ENCODE measurements at places on chromosomes 4 and X. TPM values are rescaled to one million over a fixed set of nuclear protein-coding genes. Genes with fewer than 3 reads are reported as not detected.

DNA sequence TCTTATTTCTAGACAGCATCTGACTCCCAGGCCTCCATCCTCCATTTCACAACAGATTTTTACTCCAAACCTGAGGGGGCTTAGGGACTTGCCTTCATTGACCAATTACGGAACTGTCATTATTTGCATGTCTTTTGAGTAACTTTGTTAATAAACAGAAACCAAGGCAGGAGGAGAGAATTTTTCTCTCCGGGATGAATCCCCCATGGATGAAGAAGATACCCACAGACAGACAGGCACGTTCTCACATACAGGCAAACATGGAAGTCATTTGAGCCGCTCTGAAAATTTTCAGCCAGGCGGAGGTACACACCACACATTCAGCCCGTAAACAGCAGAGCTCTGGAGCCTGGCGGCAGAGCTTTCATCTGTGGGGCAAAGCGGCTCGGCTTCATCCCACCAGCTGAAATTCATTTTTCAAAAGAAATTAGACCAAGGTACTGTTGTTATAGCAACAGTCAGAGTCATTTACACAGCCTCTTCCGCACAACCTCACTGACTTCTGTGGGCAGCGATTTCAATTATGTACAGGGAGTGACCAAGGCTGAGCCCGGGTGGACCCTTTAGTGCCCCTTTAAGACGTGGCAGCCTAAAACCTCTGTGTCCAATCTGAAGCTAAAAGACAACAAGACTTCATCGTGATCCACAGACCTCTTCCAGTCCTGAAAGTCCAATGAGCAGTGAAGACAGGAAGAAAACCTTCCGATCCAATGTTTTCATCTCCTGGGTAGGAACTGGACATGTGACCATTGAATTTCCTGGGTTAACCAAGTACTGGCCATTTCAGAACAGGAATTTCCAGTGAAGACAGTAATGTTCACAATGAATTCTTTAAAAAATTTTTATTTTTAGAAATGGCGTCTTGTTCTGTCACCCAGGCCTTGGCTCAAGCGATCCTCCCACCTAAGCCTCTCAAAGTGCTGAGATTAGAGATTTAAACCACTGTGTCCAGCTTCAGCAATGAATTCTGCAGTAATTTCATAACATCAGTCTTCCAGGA lies 237.0 kb downstream of the MGST2 start:
- no peaks in the 10 kb centered on the region for H3K4me1 ChIP-seq
- no peaks in the 10 kb centered on the region for H3K36me3 ChIP-seq
- no peaks in the 10 kb centered on the region for H3K27me3 ChIP-seq
- no peak overlapping the region for H3K4me3 ChIP-seq
- DNase-seq = no peak
- no peak overlapping the region for H3K27ac ChIP-seq

ITIH6 gene
- total RNA-seq = not detected

GRCh38 chr4:53185869-53186585 lies 179.8 kb downstream of the SCFD2 start:
- H3K27ac ChIP-seq = no peak overlapping the region
- no peak for DNase-seq
- no peaks in the 10 kb centered on the region for H3K36me3 ChIP-seq
- no peaks in the 10 kb centered on the region for H3K27me3 ChIP-seq

FAM149A gene
- total RNA-seq = 6.7 TPM

GRCh38 chrX:69627744-69628143 lies 11.8 kb downstream of the EDA start:
- H3K27ac ChIP-seq = no peak overlapping the region
- no peak overlapping the region for H3K4me3 ChIP-seq
- no peaks in the 10 kb centered on the region for H3K36me3 ChIP-seq
- H3K27me3 ChIP-seq = no peaks in the 10 kb centered on the region
- no peak for DNase-seq

- H3K27me3 ChIP-seq = no peaks in the 10 kb centered on the region
- no peak overlapping the region for H3K27ac ChIP-seq
- no peak overlapping the region for H3K4me3 ChIP-seq
- DNase-seq = no peak
Measured at GRCh38 chr4:139508581-139509237, 47.3 kb downstream of the SETD7 start.

DNA sequence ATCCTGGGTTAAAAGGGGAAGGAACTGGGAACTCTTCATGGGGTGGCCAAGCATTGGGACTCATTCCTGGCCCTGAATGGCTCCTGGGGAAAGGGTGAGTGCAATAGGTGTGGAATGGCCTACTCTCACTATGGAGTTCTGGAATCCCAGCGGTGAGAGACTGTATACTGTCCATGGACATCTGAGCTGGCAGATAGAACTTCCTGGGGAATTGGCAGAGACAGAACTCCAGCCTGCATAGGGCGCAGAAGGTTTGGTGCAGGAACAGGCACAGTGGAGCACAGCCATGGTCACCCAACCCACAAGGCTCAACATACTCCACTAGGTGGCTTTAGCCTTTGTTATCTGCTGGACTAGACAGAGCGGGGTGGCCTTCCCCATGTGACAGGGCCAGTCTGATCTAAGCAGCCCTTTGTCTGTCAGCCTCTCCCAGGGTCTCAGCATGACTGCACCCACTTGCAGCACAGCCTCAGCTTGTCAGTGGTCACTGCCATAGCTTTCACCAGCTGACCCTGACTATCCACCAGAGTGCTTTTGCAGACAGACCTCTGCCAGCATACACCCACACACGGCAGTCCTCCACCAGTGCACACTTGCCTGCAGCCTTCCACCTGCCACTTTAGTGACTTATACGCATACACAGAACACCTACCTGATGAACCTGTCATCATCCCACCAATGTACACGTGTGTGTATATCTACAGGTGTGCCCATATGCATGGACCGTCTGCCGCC lies 48.4 kb downstream of the TECRL start:
- no peaks in the 10 kb centered on the region for H3K4me1 ChIP-seq
- no peaks in the 10 kb centered on the region for H3K27me3 ChIP-seq
- peak overlapping the region; percentile 22 for H3K27ac ChIP-seq
- no peak for DNase-seq
- H3K4me3 ChIP-seq = no peak overlapping the region

GABRG1 gene
- total RNA-seq = not detected

SCML2 gene
- total RNA-seq = 2.3 TPM

MAD2L1 gene
- 0.78 TPM for total RNA-seq

TCEAL1 gene
- total RNA-seq = 48.2 TPM

DNA sequence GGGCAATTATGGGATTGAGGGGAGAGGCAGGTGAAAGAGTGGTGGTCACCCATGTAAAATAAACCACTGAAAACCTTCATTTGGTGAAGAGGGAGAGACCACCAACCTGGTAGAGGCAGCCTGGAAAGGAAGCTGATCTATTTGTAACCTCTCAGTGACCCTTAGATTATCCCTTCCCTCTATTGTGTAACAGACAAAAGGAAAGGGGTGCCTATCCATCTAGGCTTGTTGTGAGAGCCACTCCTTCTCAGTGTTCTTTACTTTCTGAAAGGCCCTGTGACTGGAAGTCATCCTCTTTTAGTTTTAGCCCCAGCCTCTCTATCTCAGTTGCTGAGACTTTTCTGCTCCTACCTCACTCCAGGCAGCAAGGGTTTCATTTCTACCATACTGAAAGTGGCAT lies 142.4 kb downstream of the TMEM164 start:
- no peak overlapping the region for H3K27ac ChIP-seq
- H3K4me1 ChIP-seq = peaks cover 18% of the 10 kb centered on the region
- DNase-seq = no peak
- H3K4me3 ChIP-seq = no peak overlapping the region
- no peaks in the 10 kb centered on the region for H3K36me3 ChIP-seq

SPINK2 gene
- 0.93 TPM for total RNA-seq

NSUN7 gene
- total RNA-seq = 9.8 TPM

- no peaks in the 10 kb centered on the region for H3K36me3 ChIP-seq
- peak overlapping the region; percentile 29 for H3K27ac ChIP-seq
- DNase-seq = no peak
- H3K4me1 ChIP-seq = no peaks in the 10 kb centered on the region
- no peaks in the 10 kb centered on the region for H3K27me3 ChIP-seq
Measured at GRCh38 chrX:11264925-11265324, 28.3 kb upstream of the AMELX start.

DNA sequence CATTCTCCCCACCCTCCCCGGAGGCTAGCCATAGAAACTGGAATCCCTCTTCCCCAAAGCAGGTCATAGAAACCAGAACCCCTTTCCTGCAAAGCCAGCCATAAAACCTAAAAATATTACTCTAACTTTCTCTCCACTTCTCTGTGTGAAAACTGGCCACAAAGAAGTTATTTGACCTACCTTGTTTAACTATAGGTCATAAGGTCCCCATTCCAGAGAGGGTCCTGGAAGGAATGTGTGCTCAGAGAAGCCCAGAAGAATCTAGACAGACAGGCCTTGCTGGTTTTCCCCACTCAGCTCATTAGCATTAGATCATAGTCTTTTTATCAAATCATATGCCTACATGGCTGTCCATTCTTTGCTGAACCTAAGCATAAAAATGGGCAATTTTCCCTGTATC lies 52.8 kb upstream of the TEX13A start:
- no peak overlapping the region for H3K4me3 ChIP-seq
- H3K4me1 ChIP-seq = no peaks in the 10 kb centered on the region
- H3K27ac ChIP-seq = no peak overlapping the region
- H3K36me3 ChIP-seq = no peaks in the 10 kb centered on the region
- no peaks in the 10 kb centered on the region for H3K27me3 ChIP-seq
- no peak for DNase-seq

DNA sequence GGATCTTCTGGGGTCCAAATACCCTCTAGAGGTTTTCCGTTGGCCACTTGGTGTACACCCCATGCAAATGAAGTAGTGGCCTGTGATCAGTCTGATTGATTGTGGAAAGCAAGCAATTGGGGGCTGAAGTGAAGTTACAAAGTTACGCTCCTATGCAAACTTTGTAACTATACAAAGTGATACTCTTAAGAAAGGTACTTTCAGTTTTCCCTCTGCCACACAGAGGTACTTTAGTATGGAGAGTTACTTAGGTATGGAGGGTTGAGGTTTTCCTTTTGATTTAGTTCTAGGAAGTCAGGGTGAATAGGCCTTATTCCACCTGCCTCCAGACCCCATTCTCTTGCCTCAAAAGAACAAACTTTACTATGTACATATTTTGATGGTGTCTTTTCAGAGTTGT lies 28.7 kb downstream of the STAG2 start:
- DNase-seq = no peak
- H3K27ac ChIP-seq = no peak overlapping the region
- no peaks in the 10 kb centered on the region for H3K4me1 ChIP-seq

DNA sequence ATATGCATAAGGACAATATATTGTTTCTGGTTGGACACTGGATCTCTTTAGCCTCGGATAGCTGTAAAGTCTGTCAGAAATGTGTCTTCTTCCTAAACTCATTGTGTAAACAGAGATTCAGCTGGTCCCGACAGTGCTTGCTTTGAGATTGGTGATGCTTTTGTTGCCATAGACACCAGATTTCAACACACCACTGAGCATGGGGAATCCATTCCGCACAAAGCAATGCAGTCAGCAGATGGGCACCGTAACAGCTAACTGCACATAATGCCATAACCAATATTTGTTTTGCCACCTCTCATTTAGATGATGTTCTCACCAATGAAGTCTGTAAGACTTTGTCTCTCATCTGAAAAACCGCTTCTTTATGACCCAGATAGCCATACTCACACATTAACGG lies 33.3 kb upstream of the FAM47C start:
- H3K27me3 ChIP-seq = no peaks in the 10 kb centered on the region
- H3K4me3 ChIP-seq = no peak overlapping the region
- no peaks in the 10 kb centered on the region for H3K4me1 ChIP-seq
- DNase-seq = no peak

DNA sequence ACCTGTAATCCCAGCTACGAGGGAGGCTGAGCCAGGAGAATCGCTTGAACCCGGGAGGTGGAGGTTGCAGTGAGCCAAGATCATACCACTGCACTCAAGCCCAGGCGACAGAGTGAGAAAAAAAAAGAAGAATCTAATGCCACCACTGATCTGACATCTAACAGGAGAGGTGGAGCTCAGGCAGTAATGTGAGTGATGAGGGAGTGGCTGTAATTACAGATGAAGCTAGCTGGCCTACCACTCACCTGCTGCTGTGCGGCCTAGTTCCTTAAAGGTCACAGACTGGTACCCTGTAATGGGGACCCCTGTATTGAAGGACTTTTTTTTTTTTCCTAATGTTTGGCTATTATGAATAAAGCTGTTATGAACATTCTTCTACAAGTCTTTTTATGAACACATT lies 25.3 kb upstream of the GABRE start:
- H3K4me3 ChIP-seq = no peak overlapping the region
- H3K36me3 ChIP-seq = no peaks in the 10 kb centered on the region
- H3K4me1 ChIP-seq = no peaks in the 10 kb centered on the region
- H3K27me3 ChIP-seq = no peaks in the 10 kb centered on the region
- no peak for DNase-seq
- H3K27ac ChIP-seq = no peak overlapping the region

- no peaks in the 10 kb centered on the region for H3K27me3 ChIP-seq
- no peaks in the 10 kb centered on the region for H3K36me3 ChIP-seq
- H3K4me1 ChIP-seq = peaks cover 4% of the 10 kb centered on the region
- H3K27ac ChIP-seq = no peak overlapping the region
- no peak overlapping the region for H3K4me3 ChIP-seq
- no peak for DNase-seq
Measured at GRCh38 chrX:2446815-2447214, 54.0 kb downstream of the DHRSX start.

ZNF732 gene
- total RNA-seq = not detected

DNA sequence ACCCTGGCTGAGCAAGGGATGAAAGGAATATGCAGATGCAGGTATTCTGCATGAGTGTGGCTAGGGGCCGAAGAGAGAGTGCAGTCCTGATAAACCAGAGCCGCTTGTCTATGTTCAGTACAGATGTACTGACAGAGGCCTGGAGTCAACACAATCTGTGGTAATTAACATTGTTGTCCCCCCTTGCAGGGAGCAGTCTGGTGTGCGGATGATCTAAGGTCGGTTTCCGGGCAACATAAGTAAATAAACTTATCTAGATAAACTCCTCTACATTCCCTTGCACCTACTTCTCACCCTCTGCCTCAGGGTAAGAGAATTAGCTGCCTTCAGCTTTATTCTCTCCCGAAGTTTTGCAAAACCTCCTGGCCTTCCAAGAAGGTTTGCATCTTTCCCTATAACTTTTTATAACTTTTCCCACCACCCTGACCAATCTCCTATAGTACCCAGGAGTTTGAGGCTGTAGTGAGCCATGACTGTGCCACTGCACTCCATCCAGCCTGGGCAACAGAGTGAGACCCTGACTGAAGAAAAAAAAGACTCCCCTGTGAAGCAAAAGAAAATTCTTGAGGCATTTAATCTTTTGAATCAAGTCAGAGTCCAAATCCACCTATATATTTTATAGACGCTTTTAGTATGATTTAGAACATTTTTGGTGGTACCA lies 26.6 kb downstream of the SNX25 start:
- H3K27me3 ChIP-seq = no peaks in the 10 kb centered on the region
- no peaks in the 10 kb centered on the region for H3K36me3 ChIP-seq
- DNase-seq = no peak
- peak overlapping the region; percentile 24 for H3K27ac ChIP-seq

- H3K4me3 ChIP-seq = no peak overlapping the region
- H3K27me3 ChIP-seq = no peaks in the 10 kb centered on the region
- H3K4me1 ChIP-seq = no peaks in the 10 kb centered on the region
- no peak overlapping the region for H3K27ac ChIP-seq
- H3K36me3 ChIP-seq = no peaks in the 10 kb centered on the region
Measured at GRCh38 chr4:98565681-98566301, 92.6 kb downstream of the TSPAN5 start.

- no peaks in the 10 kb centered on the region for H3K27me3 ChIP-seq
- peaks cover 20% of the 10 kb centered on the region for H3K4me1 ChIP-seq
- DNase-seq = no peak
- H3K36me3 ChIP-seq = no peaks in the 10 kb centered on the region
- no peak overlapping the region for H3K27ac ChIP-seq
Measured at GRCh38 chr4:101103381-101104142, 243.8 kb downstream of the PPP3CA start.
